ENCODE measurements at places on chromosomes 11 and 22.

GRCh38 chr11:132802947-132803346 is 729.4 kb downstream of the OPCML start:
- no peak for DNase-seq

- no peak for DNase-seq
Observed at GRCh38 chr11:132036746-132037466, 666.5 kb downstream of the NTM start.

DNA sequence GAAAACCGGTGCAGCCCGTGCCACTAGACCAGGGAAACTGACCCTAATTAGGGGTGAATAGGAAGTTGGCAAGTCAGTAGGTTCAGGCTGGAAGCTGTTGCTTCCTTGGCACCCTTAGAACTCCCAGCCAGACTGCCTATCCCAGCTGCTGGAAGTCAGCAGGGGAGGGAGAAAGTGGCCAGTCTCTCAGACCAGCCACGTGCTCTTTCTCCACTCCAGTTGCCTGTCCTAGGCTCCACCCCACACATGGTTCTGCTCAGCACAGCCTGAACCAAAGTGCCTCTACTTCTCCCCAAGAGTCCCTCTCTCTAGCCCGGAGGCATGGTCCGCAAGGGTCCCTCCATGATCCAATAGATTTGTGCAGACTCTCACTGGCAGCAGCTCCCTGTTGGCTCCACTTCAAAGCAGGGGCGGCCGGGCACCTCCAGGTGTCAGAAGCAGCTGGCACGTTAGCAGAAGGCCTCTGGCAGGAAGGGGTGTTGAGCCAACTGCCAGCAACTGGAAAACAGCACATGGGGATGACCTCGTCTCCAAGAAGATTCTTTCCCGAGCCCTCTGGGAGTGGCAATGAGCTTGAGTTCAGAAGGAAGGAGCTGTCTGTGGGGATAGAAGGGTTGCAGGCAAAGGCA is 27.7 kb downstream of the ARFGAP2 start:
- DNase-seq = peak; percentile 22

GRCh38 chr11:88377646-88378045 is 40.1 kb upstream of the CTSC start:
- DNase-seq = no peak

- no peak for DNase-seq
Observed at GRCh38 chr11:84581083-84581482, 1046.1 kb downstream of the DLG2 start.

DNA sequence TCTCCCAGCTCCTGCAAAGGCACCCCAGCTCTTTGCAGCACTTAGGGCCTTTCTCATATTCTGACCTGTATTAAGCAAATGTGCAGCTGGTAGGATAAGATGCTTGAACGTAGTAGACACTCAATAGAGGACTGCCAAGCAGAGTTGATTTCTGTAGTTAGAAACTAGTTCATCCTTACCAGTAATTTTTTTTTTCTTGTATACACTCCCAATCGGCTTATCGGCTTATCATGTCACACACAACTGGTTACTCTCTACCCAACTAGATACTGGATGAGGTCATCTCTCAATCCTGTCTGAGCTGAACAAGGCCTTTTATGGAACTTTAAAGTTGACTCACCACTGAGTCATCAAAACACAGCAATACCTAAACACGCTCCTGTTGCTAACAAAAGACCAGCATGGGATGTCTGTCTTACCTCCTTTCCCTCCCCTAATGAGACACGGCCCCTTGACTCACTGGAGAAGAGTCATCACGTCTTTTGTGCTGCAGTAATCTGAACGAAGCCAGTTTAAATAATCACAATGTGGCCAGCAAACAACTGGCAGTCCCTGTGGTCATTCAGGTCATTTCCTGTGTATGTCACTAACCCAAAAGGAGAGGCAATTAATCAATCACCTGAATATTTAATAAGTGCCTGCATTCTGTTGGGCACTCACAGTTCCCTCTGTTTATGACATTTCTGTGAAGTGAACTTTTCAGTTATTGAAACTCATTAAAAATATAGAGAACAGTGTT is 7.5 kb upstream of the WEE1 start:
- peak; percentile 97 for DNase-seq

GRCh38 chr11:71222318-71223080 is 29.9 kb downstream of the SHANK2 start:
- DNase-seq = no peak

DNA sequence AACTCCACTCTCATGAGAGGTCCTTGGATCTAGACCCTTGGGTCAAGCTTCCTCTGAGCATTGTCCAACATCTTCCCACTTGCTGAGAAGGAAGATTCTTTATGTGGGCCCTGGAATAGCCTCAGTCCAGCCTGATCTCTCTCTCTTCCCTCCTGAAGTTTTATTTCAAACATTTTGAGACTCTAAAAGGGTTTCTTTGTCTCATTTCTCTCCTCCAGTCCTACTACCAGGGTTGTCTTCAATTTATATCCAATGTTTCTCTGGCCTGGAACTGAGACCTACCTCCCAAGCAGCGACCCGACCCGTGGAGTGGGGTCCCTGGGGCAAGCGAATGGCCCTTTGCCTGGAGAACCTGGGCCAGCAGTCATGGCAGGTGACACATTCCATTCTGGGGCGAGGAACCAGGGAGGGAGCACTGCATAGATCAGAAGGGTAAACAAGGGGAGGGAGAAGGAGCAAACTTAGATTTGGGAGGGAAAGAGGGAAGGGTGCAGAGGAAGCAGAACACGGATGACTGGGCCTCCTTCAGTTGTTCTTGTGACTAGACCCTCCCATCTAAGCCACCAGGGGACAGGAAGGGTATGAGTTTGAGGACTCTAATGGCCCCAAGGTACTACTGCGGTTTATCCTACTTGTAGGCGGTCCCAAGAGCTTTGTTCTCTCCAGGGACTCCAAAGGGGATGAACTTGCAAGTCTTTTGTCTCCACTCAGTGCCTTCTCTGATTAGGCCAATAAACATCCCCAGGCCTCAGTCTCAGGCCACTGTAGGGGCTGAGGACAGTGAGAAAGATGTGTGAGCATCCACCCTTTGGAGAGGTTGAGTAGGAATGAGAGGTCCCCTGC is 14.2 kb upstream of the PRAME start:
- no peak for DNase-seq

DNA sequence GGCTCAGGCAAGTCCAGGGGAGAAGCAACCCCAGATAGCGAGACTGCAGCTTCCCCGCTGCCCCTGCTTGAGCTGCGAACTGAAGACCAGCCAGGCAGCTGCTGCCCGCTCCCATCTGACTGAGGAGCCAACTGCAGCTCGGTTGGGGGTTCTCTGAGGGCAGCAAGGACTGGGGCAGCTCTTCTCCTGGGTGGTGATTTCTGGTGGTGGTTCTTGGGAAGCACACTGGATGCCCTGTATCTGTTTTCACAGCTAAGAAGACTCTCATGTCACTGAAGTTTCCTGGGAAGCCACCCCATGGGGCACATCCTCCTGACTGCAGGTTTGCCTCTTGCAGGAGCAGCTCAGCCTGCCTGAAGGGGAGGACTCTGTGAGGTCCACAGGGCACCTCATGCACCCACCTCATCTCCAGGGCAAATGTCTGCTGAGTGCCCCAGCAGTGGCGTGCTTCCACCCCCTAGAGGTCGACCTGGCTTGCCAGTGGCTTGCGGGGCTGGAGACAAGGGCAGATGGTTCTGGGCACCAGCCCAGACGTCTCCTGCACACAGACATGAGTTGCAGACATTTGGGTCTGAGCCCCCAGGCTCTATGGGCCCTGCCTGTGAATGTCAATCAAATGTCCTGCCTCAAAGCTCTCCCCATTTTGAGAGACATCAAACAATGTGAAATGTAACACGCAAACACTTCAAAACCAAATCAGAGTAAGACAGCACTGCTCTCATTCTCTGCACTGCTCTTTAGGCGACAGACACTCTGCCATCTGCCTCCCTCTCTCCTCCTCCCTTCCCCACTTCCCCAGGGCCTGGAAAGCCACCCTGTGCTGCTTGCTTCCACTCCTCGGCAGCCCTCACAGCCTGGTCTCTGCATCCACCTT is 800.9 kb downstream of the BRD1 start:
- peak; percentile 46 for DNase-seq

- DNase-seq = no peak
Observed at GRCh38 chr22:45483319-45483718, 19.4 kb upstream of the FBLN1 start.

GRCh38 chr11:47308050-47308823 is 38.3 kb downstream of the MADD start:
- DNase-seq = no peak

DNA sequence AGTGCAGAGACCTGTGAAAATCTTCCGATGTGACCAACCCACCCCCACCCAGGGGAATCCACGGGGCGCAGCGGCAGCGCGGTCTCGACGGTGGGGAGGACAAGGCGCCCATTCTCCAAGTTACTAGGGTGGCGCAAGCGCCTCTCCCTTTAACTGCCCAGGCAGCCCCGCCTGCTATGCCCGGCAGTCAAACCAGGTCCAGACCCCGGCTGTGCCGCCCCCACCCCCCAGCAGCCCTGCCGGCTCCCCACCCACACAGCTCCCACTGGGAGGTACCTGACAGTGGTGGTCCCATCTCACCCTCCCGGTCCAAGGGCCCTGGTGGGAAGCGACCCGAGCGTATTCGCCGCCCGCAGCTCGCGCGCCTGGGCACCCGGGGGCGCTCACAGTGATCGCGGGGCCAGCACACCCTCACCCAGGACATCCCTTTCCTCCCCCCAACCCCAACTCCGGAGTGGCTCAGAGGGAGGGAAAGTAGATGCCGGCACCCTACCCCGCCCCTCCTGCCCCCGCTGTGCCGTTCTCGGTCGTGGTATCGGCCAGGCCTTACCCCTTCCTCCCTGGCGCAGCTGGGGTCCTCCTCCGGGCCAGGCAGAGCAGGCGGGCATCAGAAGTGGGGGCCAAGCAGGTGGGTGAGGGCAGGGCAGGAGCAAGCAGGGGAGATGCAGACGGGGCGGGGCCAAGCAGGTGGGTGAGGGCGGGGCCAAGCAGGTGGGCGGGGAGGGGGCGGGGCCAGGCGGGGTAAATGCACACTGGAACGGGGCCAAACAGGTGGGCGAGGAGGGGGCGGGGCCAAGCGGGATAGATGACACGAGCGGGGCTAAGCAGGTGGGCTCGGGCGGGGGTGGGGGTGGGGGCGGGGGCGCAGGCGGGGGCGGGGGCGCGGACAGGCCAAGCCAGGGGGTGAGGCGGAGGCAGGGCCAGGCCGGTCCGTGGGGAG is at the start of gene TRPM5:
TRPM5 (minus strand) TSS at position 634 of the 940 bp plus-strand sequence. CDS start 21,478 bp downstream, outside the sequence.
- DNase-seq = no peak

GRCh38 chr11:96622026-96622634 is 232.3 kb downstream of the JRKL start:
- DNase-seq = no peak

DNA sequence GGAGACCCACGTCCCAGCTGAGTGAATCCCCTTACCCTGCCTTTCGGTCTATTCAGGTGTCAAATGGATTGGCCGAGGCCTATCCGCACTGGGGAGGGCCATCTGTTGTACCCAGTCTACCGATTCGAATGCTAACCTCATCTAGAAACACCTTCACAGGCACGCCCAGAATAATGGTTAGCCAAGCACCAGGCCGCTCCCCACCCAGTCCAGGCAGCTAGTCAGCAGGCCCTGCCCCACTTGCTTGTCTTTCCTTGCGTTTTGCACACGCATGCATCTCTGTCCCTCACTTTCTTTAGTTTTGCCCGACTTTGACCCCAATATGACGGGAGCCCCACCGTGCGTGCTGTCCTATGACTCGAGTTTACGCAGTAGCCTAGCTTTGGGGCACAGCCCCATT is 31.7 kb downstream of the PARVB start:
- DNase-seq = no peak

GRCh38 chr11:119607726-119608125 is 121.3 kb downstream of the NECTIN1 start:
- no peak for DNase-seq

DNA sequence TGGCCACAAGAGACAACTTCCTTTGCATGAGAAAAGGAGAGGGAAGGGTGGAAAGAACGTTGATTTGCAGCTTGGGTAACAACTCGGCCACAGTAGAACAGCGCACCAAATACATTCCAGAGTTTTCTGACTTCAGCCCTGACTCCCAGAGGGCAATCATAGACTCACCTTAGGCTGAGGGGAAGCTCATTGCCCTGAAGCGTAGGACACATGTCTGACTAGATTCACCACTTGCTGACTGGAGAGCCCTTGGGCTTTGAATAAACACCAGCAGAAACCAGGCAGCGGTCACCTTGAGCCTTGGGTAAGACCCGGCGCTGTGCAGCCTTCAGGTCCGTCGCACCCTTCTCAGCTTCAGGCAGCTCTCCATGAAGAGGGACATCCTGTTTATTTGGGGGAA is 151.8 kb upstream of the GRIA4 start:
- DNase-seq = no peak

DNA sequence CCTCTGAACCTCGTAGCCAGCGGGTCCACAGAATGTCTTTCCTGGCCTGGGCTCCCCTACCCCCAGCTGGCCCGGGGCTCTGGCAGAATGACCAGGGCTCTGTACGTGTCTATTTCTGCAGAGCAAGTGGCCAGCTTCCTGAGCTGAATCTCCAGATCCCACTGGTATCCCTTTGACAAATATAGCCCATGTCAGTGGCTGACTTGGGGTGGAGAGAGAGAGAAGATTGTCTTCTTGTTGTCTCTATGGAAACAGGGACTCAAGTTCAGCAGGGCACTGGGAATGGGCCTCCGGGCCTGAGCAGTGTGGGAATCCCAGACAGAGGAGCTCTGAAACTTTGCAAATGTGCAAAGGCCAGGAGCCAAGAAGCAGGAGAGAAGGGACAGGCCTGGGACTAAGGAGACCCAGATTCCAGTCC is 33.9 kb downstream of the ANO1 start:
- no peak for DNase-seq

DNA sequence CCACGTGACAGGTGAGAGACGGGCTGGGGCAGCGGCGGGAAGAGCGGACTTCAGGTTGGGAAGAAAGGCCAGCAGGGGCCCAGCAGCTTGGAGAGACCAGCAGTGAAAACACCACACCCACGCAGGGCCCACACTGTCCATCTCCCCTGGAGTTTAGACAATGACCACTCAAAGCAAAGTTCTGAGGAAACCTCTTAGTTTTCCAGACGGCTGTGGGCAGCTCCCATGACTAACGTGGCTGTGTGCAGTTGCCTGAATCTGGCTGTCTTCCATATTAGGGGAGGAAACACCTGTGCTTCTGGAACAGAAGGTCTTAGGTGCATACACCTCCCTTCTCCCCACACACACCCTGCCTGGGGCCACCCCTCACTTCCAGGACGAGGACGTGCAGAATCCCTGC is 70.6 kb upstream of the TTLL12 start:
- no peak for DNase-seq

GRCh38 chr11:83454674-83455073 is 168.5 kb upstream of the CCDC90B start:
- DNase-seq = no peak

- no peak for DNase-seq
Observed at GRCh38 chr11:82776377-82776776, 42.7 kb upstream of the FAM181B start.

DNA sequence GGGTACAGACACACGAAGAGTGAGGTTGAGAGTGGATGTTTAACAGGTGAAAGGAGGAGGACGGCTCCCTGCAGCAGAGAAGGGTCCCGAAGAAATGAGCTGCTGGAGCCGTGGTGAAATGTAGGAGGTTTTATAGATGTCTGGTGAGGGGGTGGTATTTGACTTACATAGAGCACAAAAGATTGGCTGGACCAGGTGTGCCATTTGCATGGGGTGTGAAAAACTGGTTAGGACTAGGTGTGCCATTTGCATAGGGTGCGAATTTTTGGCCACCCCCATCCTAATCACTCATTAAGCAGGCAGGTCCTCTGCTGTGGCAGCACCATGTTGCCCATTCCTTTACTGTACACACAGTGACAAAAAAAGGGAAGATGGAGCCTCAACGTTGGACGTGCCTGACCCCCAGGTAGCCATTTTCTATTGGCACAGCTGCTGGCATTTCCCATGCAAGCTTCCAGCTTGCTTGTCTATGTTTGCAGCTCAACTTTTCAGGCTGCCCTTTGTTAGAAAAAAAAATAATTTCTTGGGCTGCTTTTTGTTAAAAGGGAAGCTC is 581.7 kb upstream of the B3GAT1 start:
- no peak for DNase-seq

Data from DMS153 (cell line).